ENCODE measurements at places on chromosomes 6 and 20.

DNA sequence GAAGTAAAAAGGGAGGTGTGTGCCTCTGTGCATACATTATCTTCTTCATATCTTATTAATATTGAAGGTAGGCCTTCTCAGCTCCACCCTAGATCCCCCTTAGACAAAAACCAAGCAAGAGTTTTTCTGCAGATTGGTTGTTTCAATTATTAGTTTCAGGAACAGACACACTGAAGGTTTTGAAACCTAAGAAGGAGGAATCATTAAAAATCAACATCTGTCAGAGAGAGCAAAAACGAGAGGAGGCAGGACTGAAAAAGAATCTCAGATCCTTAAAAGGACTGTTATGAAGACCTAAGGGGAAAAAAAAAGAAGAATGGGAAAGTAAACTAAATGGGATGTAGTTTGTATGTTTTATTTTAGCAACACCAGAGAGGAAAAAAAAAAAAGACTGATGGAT is 560.8 kb upstream of the JAG1 start:
- no peak for DNase-seq

GRCh38 chr6:40286721-40287120 is 300.4 kb downstream of the LRFN2 start:
- no peak for DNase-seq

DNA sequence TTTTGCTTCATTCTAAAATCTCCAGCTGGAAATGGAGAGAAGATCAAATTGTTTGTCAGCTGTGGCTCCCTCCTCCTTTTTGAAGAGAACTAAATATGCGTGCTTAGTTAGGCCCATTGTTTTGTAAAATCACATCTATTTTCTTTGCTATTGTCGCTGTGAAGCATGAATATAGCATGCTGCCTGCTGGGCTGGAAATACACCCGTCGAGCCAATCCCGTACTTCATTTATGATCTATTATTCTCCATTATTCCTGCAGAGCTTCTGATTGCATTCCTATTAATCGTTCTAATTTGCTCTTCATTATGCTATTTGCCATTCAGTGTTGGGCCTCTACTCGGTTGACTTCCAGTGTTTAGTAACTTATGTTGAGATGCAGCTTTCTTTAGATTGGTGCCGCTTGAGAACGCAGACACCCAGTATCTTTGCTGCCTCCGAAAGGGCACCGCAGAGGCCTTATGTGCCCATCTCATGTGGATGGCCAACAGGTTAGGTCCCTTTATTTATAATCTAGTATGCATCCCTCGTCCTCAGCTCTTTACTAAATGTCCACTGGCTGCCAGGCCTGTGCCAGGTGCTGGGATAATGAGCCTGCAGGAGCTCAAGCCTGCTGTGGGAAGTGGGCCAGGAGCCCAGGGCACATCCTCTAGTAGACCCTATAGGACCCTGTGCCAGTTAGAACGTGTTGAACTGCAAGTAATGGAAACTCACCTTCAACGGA is 45.6 kb downstream of the FAM50B start:
- DNase-seq: no peak

DNA sequence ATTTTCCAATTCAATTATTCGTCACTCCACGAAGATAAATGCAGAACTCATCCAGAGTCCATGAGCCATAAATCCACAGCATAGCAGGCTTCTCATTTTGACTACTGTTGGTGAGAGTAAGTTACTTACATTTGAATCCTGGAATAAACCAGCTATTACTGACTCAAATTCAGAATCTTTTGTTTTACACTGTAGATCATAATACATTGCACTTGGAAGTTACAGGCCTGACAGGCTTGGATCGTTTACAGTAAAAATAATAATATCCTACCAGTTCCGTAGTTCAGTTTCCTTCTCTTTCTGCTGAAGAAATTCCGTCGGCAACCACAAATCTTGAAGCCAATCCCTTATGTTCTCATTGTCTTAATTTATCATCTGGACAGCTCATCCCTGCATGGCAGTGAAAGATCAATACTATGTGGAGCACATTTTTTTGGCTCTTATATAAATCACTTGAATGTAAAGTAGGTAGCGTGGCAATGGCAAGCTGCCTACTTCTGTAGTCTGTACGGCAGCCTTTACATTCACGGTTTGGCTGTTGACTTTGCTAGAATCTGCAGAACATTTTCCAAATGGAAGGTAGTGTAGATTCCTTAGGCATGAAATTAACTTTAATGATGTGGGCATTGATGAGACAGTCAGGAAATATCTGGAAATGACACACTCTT is 142.9 kb downstream of the WDR27 start:
- DNase-seq: no peak
